ENCODE measurements at places on chromosomes 3 and 15.

DNA sequence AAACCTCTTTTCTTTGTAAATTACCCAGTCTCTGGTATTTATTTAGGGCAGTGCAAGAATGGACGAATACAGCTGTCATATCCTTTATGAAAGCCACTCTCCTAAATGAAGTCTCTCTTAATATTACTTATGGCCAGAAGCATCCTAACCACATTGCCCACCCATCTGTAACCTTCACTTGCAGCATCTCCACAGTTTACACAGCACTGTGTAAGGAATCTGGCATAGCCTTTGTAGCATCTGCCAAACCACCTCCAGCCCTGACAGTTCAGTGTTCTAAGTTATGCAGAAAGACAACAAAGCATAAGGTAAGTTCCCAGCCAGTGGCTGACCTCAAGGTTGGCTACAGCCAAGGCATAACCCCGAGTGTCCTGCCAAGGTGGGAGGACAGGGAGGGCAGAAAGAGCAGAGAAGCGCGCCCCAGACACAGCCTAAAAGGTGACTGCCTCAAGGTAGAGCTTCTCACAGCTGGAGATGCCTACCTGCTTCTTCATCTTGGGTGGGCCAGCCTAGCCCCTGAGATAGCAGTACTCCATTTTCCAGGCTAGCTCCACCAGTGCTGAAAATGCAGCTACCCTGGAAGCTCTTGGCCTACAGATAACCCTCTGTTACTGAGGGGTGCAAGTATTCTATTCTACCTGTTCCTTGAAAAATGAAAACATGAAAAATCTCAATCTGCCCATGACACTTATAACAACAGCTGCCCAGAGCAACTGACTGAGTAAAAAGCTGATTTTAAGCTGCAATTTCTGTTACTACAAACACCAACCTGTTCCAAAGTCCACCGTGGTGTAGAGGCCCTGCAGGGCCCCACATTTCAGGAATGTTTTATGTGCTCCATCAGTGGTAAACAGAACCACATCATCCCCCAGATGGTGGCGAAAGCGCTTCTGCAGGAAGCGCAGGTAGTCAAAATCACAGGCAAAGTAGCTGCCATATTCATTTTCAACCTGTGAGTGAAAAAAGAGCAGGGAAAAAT, 39.3 kb downstream of the GLB1 start:
- no peak for DNase-seq

GRCh38 chr3:158458464-158458863, 112.5 kb upstream of the MLF1 start:
- DNase-seq, result no peak

DNA sequence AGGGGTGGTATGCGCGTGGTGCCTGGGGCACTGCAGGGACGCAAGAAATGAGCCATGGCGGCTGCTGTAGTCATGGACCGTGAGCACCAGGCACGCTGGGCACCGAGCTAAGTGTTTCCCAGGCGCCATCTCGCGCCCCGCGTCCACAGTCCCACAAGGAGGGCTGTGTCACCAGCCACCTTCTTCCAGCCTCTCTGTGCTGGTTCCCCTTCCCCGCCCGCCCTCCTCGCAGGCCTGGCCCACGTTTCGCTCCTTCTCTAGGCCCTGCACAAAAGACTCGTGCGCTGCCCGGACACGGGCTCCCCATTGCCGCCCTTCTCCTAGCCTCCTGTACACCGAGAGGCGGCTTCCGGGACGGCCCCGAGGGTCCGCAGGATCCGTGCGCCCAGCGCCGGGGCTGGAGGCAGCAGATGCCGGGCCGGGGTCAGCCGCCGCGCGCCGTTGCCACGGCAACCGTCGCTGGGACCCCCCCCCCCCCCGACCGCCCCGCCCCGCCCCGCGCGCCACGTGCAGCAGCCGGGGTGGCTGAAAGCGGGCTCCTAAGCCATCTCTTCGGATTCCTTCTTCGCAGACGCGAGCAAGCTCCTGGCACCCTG, 113.4 kb downstream of the SRGAP3 start:
- DNase-seq, result no peak

DNA sequence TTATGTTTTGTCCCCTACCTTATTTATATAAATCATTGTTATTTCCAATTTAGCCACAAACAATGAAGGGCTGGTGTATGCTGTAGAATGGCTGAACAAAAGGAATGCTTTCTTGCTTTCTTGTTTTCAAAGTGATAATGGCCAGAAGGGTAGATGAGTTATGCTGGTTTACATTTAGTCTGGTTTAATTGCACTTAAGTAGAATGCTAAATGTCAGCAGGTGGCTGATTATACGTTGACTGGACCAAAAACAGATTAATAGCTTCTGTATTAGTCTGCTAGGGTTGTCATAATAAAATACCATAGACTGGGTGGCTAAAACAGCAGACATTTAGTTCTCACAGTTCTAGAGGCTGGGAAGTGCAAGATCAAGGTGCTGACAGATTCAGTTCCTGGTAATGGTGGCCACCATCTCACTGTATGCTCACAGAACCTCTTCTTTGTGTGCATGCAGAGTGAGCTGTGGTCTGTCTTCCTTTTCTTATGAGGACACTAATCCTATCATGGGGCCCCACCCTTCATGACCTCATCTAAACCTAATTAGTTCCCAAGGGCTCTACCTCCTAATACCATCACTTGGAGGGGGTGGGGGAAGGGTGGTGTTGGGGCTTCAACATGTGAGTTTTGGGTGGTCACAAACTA, 17.1 kb upstream of the XIRP1 start:
- no peak for DNase-seq

DNA sequence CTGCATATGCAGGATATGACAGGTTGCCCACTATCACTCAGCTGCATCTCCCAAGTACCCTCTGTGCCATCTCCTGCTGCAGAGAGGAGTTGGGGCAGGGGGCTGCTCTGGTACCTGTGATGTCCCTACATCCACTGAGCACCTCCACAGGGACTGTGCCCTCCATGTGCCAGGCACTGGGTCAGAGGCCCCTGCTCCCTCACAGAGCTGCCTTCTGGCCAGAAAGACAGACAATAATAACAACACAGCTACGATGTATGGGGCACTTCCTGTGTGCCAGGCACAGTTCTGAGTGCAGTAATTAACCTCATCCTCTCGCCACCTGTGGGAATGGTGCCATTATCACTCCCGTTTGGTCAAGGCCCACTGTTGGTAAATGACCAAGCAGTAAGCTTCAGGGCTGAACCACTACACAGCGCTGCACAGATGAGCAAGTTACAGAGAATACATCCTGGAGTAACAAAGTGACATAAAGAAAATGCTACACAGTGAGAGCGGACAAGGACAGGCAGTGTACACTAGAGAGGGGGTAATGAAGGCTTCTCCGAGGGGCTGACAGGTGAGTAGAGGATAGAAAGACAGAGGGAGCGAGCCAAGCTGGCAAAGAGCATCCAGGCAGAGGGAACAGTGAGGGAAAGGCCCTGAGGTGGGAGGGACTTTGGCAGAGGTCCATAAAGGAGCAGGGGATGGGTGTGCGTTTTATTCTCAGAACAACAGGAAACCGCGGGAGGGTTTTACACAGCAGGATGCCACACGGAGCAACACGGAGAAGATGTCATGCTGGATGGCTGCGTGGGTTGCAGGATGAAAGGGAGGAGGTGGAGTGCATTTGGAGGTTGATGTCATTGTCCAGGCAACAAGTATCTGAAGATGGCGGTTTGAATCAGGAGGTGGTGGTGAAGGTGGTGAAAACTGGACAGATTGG, 13.6 kb downstream of the WNT7A start:
- no peak for DNase-seq

All from NCI-H187 (cell line).